KBM-7 (cell line): ENCODE measurements at places on chromosomes 1 and 21.

DNA sequence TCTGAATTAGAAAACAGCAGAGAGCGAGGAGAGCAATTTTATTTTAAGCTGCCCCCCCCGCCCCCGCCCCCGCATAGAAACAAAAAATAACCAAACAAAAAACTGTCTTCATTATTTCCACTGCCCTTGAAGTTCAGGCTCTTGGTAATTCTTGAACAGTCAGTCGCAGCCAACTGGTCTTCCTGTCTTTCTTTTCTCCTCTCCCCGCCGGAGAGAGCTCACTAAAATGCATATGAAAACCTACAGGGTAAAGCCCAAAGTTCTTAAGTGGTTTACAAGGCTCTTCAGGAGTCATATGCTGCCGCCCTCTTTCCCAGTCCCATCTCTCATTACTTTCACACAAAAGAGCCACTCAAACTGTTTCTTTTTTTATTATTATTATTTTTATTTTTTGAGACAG lies 1.1 kb upstream of the ANKRD35 start:
- DNase-seq: no peak

DNA sequence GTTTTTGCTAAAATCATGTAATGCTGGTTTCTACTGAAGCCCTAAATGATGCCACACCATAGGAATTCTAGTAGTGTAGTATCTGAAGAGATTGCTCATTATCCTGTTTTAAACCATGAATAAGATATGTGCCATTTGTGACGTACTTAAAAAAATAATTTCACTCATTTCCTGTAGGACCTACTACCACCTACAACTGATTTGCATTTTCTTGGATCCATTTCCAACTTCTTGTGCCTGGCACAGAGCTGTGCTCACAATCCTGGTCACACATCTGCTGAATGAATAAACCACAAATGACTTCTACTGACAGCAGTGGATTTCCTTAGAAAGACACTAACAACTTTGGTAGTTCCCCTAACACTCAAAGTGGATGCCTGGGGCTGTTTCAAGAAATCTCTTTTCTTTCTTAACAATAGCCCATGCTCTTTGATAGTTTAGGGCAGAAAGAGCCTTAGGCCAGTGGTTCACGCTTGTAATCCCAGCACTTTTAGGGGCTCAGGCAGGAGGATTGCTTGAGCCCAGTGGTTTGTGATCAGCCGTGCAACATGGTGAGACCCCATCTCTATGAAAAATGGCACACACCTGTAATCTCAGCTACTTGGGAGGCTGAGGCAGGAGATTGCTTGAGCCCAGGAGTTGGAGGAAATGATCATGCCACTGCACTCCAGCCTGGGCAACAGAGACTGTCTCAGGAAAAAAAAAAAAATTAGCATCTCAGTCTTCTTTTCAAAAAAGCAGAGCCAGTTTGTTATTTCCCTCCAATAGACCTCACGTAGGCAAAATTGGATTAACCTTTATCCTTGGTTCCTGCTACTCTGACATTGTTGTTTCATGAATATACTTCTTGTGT lies 13.0 kb upstream of the BATF3 start:
- peak; percentile 56 for DNase-seq

- DNase-seq: no peak
Measured at GRCh38 chr1:48740621-48741020, 36.1 kb downstream of the BEND5 start.

GRCh38 chr1:116218922-116219321 lies 107.7 kb downstream of the MAB21L3 start:
- DNase-seq: no peak
